Osteocyte (in vitro differentiated cells): ENCODE measurements at places on chromosomes 2 and 18. TPM values are rescaled to one million over a fixed set of nuclear protein-coding genes. Genes with fewer than 3 reads are reported as not detected.

Gene CIB4
- total RNA-seq: not detected in 2 replicates

Gene CDH2
- 83.8 and 87.2 TPM in 2 replicates for total RNA-seq

DNA sequence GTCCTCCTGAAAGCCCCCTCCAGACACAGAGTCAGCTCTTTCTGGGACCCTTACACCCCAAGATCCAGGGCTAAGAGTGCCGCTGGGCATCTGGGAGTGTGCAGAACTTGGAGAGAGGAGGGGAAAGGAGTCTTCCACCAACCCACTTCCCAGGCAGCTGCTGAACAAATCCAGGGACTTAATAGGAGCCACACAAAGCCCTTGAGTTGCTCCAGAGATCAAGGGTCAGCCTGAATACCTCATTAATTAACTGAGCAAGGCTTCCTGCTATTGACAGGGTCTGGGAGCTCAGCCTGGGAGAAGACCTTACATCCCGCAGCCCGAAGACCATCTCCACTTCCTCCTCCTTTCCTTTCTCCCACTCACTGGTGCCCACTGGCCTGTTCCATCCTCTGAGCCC lies 108.3 kb downstream of the CELF4 start:
- no peak for DNase-seq

DNA sequence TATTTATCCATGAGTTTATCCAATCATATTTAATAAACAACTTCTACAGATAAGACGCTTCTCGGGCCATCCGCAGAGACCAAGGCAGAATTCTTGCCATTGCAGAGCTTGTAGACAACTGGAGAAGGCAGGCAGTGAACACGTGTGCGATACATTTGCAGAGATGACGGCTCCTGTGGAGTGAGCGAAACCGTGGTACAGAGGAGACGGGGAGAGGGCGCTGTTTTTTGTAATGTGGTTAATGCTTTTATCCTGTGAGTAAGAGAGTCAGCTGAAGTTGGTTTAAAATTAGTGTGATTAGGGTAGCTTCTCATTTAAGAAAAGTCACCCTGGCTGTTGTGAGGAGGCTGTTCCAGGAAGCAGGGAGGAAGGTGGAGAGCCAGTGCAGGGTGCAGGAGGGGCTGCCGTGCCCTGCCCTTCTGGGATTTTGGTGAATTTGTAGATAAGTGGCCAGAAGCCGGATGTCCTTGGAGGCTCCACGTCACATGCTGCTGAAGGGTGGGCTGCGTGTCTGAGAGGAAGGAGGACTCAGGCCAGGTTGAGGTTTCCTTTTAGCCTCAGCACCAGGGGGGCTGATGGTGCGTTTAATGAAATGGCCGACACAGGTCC lies 151.4 kb downstream of the SNTG2 start:
- DNase-seq: no peak

DNA sequence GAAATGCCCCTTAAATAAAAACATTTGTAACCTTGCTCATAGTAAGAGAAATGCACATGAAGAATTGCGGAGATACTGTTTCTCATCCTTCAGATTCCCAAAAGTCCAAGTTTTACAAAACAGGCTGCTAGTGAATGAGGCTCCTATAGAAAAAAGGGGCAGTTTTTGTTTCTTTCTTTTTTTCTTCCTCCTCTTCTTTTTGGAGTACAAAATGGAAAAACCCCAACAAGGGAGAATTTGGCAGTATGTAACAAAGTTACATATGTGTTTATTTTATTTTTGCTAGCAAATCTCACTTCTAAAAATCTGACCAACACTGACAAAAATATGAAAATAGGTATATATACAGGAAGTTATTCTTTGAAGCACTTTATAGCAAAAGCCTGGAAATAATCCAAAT lies 7.1 kb upstream of the BAZ2B start:
- DNase-seq: no peak

GRCh38 chr2:169221745-169222369 lies 140.5 kb downstream of the LRP2 start:
- no peak for DNase-seq

Gene PLGLB1
- total RNA-seq: 3.3 and 4.4 TPM in 2 replicates

DNA sequence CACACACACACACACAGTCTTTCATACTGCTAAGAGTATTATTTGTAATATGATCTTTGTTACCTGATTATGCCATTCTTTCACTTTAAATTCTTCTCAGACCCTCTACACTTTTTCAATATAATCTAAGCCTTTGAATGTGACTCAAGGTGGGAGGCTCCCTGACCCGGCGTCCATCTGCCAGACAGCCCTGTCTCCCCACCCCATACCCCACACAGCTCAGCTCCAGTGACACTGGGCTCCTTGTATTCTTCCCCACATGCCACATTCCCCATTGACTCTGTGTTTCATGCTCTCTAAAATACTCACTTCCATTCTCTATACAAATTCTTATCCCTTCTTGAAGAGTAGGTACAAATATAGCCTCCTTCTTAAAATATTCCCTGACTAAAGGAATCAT lies 442.2 kb downstream of the TGIF1 start:
- DNase-seq: no peak

Gene DPP4
- total RNA-seq: not detected in 2 replicates

GRCh38 chr2:71705171-71705960 lies 252.0 kb downstream of the DYSF start:
- no peak for DNase-seq

Gene UGT1A1
- not detected in 2 replicates for total RNA-seq
